T-cell (primary cell): ENCODE measurements at places on chromosomes 3 and 15. TPM values are rescaled to one million over a fixed set of nuclear protein-coding genes. Genes with fewer than 3 reads are reported as not detected.

GRCh38 chr15:99177679-99178078 lies 71.7 kb downstream of the TTC23 start:
- DNase-seq = no peak

GRCh38 chr15:87901926-87902690 lies 354.4 kb downstream of the NTRK3 start:
- no peak for DNase-seq

DNA sequence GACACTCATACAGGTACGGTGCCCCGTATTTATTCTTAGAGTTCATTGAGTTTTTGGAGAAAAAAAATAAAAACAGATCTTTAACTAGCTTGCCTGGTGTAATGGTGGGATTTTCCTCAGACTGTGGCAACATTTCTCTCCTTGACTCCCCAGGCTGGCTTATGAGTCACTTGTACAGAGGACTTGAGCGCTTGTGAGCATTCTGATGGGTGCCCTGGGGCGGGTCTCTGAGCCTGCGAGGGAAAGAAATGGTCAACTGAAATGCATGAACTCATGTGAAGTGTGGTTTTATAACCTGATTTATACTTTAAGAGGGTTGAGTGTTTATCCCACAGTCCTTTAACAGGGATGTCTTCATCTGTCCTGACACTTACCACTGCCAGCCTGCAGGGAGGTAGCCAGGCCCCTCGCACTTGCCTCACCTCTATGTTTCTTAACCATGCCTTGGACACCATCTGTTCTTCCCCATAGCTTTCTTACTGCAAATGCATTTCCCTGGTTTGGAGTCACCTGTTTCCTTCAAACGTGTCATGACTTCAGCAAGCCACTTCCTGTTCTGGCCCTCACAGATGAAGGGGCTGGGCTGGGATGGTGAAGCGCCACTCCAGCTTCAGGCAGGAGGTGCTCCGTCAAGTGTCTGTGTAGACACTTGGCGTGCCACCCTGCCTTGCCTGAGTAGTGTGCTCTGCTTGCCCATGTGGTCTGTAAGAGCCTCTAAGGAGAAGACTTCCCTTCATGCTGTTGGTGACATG lies 118.7 kb downstream of the PDE8A start:
- DNase-seq = peak; percentile 12

GRCh38 chr3:45210308-45211041 lies 15.6 kb downstream of the TMEM158 start:
- peak; percentile 72 for DNase-seq

- DNase-seq = no peak
These were observed 126.2 kb upstream of the PTX3 start for GRCh38 chr3:157310329-157311052.

DNA sequence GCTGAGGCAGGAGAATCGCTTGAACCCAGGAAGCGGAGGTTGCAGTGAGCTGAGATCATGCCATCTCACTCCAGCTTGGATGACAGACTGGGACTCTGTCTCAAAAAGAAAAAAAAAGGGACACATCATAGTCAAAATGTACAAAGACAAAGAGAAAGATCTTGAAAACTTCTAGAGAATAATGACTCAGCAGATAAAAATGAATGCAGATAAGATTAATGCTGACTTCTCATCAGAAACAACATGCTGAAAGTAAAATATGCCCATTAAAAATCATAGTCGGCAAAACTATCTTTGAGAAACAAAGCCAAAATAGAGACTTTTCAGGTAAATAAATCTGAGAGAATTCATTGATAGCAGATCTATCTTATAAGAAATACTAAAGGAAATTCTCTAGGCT lies 271.1 kb upstream of the GPR149 start:
- DNase-seq = no peak

DNA sequence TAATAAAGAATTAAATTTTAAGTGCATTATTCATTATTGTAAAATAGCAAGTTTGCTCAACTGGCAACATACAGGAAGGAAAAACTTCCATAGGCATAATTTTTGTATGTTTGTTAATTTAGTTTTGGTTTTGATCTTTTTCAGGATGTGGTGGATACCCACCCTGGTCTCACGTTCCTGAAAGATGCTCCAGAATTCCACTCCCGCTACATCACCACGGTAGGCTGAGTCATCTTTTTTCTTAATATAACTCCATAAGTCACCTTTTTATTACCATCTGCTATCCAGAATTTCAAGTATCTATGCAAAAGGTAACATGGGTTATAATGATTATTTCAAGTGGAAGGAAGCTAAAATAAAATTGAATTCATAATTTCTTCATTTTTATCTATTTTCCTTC lies 104.8 kb downstream of the PPP2R3A start:
- DNase-seq = no peak

DNA sequence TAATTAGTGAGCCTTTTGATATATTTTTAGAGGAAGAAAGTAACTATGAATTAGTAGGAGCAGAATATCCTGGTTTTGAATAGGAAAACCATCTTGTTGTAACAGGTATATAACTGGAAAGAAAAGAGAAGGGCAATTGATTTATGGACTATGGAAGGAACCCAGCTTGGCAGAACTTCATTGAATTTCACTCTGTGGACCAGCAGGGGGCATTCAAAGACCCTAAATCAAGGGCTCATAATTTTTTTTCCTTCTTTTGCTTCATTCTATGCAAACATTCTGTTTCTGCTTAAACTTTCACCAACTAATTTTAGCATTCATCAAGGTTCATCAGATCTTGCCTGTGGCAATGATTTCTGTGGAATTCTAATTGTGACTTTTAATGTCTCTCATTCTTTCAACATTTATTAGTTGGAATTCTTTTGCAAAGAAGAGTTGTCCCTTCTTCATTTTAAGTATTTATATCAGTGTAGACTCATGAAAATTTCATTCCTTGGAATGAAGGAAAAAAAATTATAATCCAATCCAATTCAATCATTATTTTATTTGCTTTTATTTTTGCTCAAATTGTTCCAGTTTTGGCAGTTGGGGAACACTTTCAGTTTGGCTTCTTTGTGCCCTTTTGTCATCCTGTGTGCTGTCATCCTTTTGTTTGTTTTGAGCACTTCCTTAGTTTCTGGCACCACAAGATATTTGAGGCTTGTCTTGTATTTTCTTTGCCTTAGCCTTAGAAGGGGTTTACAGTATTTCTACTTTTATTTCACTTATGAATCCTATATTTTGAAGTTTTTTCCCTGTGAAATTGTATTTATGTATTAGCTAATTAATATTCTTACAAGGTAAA lies 30.4 kb downstream of the NXPE3 start:
- peak; percentile 52 for DNase-seq

GRCh38 chr15:74500401-74500800 lies 39.4 kb upstream of the UBL7 start:
- no peak for DNase-seq

GRCh38 chr3:172685331-172686214 lies 25.3 kb downstream of the NCEH1 start:
- DNase-seq = no peak

GRCh38 chr3:134035836-134036235 lies 6.1 kb upstream of the SLCO2A1 start:
- DNase-seq = no peak

DNA sequence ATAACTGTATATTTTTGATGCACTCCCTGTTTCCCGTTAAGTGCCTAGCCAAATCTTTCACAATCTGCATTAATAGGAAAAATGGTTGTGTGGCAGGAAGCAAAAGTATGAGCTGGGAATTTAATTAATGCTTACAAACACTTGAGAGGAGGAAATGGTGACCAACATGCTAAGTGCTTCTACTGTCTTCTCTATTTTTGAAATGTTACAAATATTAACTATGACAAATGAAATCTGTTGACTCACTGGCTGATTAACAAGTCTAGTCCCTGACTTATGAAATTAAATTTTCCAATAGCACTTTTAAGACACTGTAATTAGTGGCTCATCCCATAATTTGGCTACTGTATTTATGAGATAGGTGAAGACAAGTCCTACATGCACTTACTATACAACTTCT lies 446.9 kb upstream of the DPPA4 start:
- no peak for DNase-seq

GRCh38 chr3:143090486-143090885 lies 29.1 kb upstream of the CHST2 start:
- DNase-seq = no peak

DNA sequence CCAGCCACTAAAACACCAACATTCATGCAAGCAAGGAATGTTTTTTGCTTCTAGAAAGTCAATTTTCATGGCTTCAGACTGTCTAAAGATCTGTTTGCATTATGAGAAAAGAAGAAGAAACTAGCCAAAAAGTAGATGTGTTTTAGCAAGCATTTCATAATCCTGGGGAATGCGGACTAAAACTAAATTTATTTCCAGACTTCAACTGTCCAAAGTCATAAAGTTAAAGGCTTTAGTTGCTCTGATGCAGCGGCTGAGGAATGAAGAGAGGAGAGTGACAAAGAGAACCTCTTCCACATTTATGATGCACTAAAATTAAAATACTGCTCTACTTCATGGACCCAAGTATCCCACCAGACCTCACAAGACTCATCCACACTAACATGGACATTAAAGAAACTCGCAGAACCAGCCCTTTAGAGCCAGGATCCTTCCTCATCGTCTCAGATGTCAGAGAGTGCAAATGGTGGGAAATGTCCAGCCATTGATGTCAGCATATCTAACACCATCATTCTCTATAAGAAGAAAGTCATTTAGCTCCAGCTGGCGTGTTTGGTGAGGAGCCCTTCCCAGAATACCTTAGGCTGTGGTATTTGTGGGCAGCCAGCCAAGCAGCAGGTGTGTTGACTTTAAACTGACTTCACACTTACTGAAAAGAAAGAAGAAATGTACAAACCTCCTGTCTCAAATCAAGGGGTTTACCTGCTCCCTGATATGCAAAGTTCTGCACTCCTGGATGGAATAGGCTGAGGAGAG lies 17.4 kb downstream of the FYCO1 start:
- DNase-seq = peak; percentile 13

GP9 gene
- not detected for total RNA-seq

ADAMTS17 gene
- total RNA-seq = 11.5 TPM

CHDH gene
- 0.44 TPM for total RNA-seq

RBP2 gene
- total RNA-seq = not detected
